NCI-H1092 (cell line): ENCODE measurements at places on chromosomes 2 and 18.

DNA sequence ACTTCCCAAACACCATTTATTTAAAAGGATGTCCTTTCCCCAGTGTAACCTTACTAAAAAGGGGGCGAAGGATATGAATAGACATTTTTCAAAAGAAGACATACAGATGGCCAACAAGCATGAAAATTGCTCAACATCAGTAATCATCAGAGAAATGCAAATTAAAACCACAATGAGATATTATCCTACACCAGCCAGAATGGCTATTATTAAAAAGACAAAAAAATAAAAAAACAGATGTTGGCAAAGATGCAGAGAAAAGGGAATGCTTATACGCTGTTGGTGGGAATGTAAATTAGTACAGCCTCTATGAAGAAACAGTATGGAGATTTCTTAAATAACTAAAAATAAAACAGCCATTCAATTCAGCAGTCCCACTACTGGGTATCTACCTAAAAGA, 142.3 kb upstream of the NT5C1B start:
- no peak for DNase-seq

GRCh38 chr2:5978131-5978751, 286.1 kb downstream of the SOX11 start:
- DNase-seq, result no peak

DNA sequence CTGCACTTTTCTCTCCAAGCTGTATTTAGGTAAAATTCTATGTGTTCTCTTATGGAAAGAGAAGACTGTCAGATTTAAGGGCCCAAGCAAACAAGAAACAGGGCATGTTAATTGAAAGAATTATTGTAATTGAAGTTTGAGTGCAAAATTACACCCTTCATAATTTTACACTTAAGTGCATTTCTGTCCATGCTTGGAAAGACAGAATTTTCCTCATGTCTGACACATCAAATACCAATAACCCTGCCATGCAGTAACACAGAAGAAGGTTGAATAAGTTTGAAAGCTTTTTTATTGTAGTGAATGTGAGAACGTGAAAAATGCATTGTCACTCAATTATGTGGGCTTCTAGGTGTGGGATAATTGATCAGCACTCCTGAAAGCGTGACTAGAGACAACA, 52.9 kb upstream of the PARD3B start:
- no peak for DNase-seq

DNA sequence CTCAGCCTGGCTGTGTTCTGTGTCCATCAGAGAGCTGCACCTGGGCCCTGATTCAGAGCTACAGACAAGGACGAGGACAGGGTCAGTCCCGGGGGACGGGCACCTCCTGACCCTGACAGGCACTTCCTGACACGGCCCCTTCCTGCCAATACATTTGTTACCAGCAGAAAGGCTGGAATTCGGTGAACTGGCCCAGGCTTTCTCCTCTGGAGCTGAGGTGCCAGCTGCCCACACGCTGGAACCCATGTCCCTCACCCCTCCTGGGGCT, 12.3 kb upstream of the ZNF519 start:
- DNase-seq, result no peak

GRCh38 chr2:186590350-186590758, 498 bp downstream of the ITGAV start:
- DNase-seq, result no peak

- DNase-seq, result no peak
Observed at GRCh38 chr2:39733070-39733674, 45.9 kb downstream of the THUMPD2 start.

- DNase-seq, result no peak
Observed at GRCh38 chr2:234865586-234865985, 86.2 kb upstream of the SH3BP4 start.

DNA sequence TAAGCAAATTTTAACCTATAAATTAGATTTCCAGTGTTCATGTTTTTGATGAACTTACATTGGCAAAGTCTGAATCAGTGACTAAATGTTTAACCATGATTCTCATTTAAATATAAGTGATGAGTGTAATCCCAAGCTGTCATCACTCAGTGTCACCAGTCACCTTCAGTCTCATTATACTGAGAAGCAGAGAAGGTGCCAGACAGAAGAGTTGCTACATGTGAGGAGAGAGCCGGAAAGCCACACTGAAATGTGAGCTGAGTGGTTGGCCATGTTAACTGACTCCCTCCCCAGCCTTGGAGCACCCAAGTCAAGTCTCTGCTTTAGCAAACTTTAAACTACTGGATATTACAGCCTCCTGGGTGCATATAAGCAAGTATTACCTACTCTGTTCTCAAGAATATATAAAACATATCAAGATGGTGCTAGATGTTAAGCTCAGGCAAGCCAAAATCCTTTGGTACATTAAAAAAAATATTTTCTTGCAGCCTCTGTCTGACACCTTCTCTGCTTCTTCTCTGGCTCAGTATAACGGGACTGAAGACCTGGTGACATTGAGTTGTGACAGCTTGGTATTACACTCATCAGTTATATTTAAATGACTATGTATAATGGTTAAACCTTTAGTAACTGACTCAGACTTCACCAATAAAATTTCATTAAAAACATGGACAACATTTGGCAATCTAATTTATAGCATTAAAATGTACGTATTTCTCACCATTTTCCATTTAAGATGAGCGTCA, 75.8 kb upstream of the MAP3K20 start:
- no peak for DNase-seq

GRCh38 chr18:59459369-59460071, 100.5 kb upstream of the LMAN1 start:
- DNase-seq, result no peak

GRCh38 chr18:48566589-48566988, 27.8 kb downstream of the CTIF start:
- no peak for DNase-seq
